ENCODE measurements at places on chromosomes 6 and 20.

DNA sequence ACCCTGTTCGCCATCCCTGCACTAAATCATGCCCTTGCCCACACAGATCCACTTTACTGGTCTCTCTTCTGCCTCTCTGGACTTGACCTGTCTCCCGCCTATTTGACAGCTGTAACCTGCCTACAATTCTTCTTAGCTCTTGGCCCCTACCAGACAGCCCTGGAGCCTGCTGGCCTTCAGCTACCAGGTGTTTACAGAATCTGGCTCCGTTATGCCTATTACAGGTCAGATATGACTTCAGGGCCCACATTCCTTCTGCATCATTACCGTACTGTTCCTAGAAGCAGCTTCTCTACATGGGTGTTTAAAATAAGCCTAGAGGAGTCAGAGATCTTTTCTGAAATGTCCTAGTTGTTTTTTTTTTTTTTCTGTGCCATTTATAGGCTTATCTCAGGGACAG is 45.4 kb upstream of the CCN6 start:
- no peak for DNase-seq

GRCh38 chr6:41193171-41193734 is 7.7 kb downstream of the TREML2 start:
- DNase-seq = peak; percentile 54

GRCh38 chr6:167750956-167751358 is 75.8 kb upstream of the AFDN start:
- no peak for DNase-seq

- no peak for DNase-seq
Observed at GRCh38 chr20:33163856-33164762, 3.9 kb upstream of the BPIFA2 start.

DNA sequence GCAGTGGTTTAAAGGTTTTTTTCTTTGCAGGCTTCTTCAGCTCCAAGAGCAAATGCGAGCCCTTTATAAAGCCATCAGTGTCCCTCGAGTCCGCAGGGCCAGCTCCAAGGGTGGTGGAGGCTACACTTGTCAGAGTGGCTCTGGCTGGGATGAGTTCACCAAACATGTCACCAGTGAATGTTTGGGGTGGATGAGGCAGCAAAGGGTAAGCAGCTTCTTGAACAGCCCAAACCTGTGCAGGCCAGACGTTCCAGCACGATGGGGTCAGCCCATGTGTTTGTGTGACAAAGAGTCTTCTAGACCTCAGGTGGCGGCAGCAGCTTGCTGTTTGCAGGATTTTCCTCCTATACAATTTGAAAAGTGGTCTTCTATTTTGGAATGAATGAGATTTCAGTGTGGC is 17.7 kb downstream of the DSP start:
- DNase-seq = no peak

- peak; percentile 71 for DNase-seq
Observed at GRCh38 chr20:47887064-47887463, 101.8 kb upstream of the SULF2 start.

GRCh38 chr20:45059022-45059728 is 41.8 kb downstream of the KCNS1 start:
- no peak for DNase-seq

DNA sequence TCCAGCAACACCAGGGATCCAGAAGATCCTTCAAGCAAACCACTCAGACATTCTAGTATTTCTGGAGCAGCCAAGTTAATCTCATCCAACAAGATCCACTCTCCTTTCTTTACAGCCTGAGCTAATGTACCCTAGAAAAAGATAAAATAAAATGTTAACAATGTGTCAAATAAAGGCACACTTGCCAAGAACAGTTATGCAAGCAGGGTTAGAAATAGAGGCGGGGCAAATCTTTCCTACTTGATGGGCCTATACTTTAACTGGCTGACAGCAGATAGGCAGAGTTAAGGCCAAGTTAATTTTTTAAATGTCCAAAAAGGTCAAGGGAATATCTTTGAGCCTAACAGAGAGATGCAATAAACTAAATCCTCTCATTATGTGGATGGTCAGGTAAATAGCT is 60.8 kb downstream of the MDN1 start:
- no peak for DNase-seq

DNA sequence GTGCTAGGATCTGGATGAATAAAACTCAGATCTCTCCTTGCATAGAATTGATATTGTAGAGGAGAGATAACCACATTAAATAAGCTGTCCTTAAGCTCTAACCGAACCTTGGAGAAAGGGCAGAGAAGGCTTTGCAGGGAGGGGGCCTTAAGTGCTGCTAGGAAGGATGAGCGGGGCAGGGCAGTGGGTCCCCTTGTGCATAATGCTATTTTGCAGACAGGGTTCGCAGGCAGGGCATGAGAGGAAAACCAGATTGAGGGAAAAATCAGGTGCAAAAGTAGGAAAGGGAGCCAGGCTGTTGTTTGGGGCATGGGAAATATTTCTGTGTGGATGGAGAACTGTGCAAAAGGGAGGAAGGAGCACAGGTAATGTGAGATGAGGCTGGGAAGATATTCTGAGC is 383.0 kb upstream of the JARID2 start:
- no peak for DNase-seq

- no peak for DNase-seq
Observed at GRCh38 chr6:169911264-169912263, 160.1 kb downstream of the ERMARD start.

DNA sequence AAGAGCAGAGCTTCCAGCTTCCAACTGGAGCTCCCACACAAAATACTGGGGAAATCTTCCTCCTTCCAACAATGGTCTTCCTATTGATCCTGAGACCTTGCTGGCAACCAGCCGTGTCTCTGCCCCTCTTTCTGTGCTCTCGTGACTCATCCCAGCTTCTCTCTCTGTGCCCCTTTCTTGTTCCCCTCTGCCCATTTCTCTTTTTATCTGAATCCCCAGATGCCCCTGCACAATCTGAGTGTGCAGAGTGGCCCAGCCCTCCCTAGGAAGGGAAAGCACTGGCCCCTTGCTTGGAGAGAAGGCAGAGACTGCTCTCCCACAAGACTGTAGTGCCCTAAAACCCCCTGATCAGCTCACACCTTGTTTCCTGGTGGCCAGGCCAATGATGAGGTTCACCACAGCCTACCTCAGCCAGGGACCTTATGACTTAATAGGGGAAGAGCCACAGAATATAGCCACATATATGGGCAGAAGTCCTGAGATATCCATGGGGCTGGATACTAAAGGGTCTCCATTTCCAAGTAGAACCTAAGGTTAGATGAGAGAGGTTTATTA is 23.1 kb upstream of the MAS1L start:
- DNase-seq = peak; percentile 59

- no peak for DNase-seq
Observed at GRCh38 chr20:34271956-34272355, 30.7 kb downstream of the ASIP start.

DNA sequence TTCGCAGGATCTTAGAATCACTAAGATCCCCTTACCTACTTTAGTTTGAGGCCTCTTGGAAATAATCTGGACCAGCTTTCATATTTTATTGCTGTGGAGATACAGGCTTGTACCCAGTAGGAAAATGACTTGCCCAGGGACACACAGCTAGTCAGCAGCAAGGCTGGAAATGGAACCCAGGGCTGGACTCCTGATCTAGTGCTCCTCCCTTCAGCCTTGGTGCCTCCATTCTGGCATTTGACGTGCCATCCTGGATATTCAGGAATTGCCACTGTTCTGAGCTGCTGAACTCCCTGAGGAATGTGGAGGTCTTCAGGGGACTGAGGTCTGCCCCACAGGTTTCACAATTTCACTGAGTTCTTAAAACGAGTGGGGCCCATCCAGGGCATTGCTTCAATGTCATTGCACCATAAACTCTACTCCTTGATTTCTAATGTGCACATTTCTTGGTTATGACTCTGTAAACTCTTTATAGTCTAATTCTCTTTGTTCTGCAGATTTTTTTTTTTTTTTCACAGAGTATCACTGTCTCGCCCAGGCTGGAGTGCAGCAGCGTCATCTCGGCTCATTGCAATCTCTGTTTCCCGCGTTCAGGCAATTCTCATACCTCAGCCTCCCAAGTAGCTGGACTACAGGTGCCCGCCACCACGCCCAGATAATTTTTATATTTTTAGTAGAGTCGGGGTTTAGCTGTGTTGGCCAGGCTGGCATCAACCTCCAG is 26.7 kb upstream of the CDKN1A start:
- DNase-seq = no peak

DNA sequence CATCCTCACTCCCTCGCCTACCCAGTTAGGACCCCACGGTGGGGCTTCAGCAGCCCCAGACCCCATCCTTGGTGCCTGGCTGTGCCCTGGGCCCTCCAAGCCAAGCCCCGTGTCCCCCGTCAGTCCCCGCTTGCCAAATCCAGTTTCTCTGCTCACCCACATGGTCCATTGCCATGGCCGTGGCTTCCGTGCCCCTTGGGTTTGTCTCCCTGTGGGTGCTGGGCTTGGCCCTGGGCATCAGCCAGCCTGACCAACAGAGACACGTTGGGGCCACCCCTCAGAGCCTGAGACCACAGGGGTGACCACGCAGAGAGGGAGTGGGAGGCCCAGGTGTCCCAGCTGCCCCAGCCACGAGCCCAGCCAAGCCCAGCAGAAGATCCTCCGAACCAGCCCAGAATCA is 7.7 kb downstream of the SS18L1 start:
- DNase-seq = no peak

DNA sequence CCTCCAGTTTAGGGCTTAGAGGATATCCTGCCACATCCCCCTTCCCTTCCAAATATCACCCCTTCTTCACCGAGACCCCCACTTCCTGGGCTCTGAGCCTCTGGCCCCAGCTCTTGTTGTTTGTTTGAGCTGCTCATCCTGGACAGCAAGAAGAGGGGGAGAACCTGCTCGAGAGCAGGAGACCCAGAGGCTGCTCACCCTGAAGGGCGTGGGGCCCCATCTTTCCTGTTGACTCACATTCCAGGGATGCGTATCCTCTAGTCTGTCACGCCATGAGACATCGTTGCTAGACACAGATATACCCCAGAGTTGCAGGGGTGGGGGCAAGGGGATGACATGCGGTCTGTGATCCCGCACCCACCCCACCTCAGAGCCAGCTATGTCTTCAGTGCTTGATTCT is 5.7 kb upstream of the TNXB start:
- DNase-seq = no peak

GRCh38 chr6:142839686-142840040 is 105.3 kb downstream of the HIVEP2 start:
- DNase-seq = no peak

GRCh38 chr6:157096105-157096504 is 227.2 kb downstream of the TMEM242 start:
- no peak for DNase-seq

DNA sequence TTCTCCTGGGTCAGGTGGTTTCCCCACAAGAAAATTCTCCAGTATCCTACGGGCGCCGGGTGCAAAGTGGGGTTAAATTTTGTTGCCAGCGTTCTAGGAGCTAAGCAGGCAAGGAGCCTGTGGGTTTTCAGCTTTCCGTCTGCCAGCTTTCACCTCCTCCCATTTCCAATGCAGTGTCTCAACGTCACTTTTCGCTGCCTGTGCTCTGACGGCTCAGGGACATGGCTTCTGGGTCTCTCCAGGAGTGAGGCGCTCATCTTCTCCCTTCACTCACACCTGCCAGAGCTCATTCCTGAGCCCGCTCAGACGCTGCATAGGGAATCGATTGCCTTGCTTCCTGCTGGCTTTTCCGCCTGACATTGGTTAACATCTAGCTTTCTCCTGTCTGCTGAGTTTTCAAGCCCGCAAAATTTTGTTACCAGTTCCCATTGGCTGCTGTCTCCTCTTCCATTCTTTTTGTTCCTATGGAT is 7.3 kb upstream of the NAA20 start:
- no peak for DNase-seq

GRCh38 chr20:14582855-14583254 is 245.4 kb upstream of the FLRT3 start:
- no peak for DNase-seq

DNA sequence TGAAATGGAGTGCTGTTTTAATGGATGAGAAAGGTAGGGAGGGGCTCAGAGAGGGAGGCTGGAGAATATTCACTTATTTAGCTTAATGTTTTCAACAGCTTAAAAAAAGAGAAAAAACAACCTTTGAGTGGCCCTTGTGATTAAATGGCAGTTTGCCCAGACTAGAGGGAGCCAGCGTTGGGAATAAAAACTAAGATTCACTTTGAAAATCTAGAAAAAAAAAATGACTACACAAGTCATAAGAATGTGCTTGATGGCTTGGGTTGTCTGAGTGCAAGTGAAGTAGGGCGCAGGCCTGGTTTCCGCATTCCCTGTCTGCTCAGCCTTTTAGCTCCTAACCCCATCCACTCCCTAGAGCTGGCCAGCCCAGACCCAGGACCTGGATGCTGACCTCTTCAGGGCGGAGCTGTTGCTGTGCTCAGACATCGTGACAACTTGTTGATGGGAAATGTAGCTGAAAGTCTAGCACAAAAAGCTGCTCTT is 28.9 kb downstream of the UTRN start:
- no peak for DNase-seq

DNA sequence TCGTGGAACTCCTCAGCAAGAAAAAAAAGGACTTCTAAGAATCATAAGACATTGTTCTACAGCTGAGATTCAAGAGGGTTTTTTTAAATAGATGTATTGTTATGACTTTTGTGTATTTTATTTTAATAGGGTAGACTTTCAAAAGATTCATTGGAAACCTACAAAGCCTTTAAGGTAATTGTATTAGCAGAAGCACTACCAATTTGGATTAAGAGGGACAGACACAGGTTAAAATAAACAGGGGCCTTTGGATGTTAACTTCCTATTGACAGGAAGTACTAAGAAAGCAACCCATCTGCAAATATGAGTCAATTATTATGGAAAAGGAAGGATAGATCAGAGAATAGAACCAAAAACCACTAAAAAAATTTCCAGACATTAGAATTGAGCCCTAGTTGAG is 153.5 kb downstream of the HDGFL1 start:
- DNase-seq = no peak

DNA sequence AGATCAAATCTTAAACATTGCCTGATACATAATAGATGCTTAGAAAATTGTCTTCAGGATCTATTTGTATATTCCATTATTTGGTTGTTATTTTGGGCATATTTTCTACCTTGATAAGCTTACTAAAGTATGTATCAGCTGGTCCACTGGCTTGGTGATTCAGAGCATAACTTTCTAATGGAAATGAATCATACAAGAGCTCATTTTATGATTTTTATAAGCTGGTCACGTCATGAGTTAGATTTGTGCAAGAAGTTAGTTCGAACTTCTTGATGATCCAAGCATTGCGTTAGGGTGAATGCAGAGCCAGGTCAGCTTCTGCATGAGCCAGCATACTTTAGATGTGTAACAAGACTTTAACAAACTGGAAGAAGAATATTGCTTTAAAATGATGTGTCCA is 144.5 kb upstream of the FLRT3 start:
- DNase-seq = no peak

DNA sequence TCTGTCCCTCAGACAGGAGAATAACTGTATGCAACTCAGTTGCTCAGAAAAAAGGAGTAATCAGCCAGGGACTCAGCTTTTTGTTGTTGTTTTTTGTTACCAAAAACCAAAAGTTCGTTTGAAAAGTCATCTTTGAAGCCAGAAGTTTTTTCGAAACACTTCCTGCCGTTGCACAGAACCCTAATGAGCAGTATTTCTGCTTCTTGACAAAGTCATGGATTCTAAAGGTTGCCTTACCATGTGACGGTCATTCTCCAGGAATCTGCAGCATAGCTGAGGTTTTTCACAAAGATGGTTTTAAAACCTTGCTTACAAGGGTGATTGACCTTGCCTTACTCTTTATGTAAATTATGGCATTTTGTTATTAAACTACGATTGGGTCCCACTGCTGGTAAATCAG is 1.9 kb downstream of the RAB32 start:
- DNase-seq = no peak

Measured in osteocyte (in vitro differentiated cells).